ENCODE measurements at places on chromosomes 2 and 18.

DNA sequence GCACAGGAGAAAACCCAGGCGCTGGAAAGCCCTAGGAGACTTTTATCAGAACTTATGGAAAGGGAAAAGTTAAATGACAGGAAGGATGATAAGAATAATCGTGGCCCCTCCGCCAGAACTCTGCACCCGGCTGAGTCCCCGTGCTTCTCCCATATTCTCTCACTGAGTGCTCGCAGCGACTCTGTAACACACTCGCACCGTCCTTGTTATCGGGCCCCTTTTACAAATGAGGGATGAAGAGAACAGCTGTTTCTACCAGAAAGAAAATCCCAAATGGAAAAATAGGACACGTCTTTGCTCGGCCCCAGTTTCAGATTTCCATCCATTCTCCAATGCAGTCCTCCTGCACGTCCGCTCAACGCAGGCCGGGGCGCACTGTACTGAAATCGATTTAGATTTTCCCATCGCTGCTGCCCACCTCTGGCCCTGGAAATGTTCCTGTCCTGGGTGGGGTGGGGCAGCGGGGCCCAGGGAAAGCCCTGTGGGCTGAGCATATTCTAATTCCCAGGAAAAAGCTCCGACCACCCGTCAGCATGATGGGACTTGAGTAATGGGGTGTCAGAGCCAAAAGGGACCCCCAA, 66.4 kb downstream of the KCNF1 start:
- no peak for DNase-seq

DNA sequence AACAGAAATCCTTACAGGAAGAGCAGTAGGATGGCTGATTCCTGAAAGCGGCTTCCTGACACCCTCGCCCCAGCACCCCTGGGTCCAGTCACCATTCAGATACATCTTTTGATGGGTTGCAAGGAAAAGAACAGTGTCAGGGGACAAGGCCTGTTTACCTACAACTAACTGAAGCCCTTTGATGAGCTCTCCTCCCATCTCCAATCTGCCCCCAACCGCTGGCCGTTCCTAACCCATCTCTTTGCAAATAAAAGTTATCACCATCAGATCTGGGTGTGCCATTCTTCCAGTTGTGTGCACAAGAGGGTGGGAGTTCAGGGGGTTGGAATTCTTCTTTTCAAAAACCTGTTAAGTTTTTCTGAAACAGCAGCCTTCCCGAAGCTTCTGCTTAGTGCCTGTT, 48.9 kb downstream of the ARL4C start:
- no peak for DNase-seq

DNA sequence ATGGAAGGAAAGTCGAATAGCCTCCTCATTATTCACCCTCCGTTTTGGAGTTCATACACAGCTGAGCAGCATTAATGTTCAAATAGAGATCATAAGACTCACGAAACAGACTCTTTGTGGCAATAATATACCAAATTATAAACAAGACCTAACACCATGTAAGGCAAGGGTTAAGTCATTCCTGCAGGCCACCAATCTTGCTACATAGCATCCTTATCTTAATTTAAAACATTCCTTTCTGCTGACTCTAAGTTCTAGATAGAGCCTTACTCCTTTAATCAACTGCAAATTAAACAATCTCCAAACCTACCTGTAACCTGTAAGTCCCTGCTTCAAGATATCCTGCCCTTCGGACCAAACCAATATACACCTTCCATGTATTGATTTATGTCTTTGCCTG, 178.0 kb downstream of the PDE11A start:
- no peak for DNase-seq

GRCh38 chr18:28009589-28009988, 167.3 kb downstream of the CDH2 start:
- DNase-seq, result no peak

Data from NCI-H187 treated with DMSO at 0.1 percent for 48 hours (cell line).